ENCODE measurements at places on chromosomes 3 and 15.
A peak's percentile ranks its signal among the peaks of the same experiment; 100 is the strongest.

DNA sequence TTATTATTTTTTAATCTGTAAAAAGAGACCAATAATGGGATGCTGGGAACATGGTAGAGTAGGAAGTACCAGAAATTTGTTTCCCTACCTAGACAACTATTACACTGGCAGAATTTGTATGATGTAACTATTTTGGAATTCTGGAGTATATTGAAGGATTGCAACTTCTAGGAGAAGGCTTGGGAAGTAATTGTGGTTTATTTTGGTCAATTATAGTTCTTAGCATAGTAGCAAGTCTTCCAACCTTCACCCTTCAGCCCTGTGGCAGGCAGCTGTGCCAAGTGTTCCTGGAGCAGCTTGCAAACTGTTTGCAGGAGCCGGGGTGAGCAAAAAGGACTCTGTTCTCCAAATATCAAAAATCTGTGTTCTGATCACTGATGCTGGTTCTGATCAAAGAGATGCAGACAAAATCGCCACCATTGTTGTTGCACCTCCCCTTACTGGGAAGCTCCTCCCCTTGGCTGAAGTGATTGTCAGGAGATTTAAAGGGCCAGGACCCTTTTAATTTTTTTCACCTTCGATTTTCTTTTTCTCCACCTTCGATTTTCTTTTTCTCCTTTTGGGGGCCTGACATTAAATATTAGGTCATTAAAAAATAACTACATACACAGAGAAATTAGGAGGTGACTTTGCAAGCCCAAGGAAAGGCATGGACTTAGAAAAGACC is 363.3 kb downstream of the SLC9A9 start:
- peak; percentile 16 for DNase-seq

GRCh38 chr3:128309026-128309425 is 155.7 kb downstream of the EEFSEC start:
- DNase-seq, result no peak

DNA sequence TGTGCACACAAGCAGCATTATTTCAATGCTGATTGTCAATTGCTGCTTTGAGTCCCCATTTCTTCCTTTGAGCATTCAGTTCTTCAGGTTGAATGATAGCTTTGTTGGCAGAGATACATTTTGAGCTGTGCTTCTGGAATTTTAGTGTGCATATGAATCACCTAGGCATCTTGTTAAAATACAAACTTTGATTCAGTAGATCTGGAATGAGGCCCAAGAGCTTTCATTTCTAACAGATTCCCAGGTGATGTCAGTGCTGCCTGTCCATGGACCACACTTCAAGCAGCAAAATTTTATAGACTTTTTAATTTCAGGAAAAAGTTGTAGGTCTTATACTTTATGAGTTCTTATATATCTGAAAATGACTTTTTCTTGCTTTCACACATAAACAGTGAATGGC is 131.1 kb downstream of the ADAMTSL3 start:
- no peak for DNase-seq

GRCh38 chr15:95559875-95560394 is 770.6 kb upstream of the NR2F2 start:
- DNase-seq, result no peak

DNA sequence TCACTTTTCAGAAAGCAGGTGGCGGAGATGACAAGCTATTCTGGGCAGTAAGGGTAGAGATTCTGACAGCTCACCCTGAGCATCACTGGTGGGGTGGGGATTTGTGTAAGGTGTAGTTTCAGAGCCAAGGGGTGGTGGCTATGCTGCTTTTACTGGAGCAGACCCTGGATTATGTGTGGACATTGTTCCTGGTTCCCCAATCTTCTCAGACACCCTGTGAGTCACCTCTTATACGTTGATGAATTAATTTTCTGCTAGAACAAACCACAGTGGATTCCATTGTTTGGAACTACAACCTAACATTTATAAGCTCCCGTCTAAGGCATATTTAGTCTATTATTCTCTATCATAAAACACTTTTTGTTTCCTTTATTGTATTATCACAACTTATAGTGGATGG is 169.5 kb upstream of the COL8A1 start:
- DNase-seq, result no peak

DNA sequence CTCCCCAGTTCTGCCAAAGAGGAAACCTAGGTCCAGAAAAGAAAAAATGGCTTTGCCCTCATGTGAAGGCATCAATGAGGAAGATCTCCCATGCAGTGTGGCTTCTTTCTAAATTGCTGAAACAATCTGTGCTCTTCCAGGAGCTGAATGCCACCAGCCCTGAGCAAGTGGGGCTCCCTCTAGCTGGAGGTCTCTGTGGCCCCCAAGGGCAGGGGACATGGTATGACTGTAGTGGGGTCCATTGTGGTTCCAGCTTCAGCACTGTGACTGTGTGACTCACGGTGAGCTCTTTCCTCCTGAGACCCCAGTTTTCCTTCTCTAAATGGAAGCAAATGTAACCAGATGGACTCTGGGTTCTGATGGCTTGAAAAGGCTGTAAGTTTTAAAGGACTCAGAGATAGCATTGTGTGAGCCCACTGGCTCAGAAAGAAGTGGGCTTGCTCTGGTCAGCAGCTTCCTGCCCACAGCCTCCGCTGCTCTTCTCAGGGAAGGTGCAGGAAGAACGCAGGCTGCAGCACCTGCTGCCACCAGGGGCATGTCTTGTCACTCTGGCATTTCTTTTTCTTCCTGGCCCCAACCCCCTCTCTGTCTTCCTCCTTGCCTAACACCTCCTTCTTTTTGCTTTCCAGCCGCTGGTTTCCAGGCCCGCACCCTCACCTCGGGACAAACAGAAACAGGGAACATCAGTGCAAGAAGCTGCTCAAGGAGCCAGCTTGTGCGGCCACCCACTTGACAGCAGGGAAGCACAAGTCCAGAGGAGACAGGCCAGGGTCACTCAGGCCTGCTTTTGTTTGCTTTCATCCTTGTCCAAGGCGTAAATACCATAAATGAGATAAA is 5.8 kb upstream of the CXCR6 start:
- DNase-seq, result no peak
